CD4-positive, alpha-beta T cell treated with Interleukin-1 beta for 1 hour (primary cell): ENCODE measurements at places on chromosomes 7 and 10.
A peak's percentile ranks its signal among the peaks of the same experiment; 100 is the strongest.

DNA sequence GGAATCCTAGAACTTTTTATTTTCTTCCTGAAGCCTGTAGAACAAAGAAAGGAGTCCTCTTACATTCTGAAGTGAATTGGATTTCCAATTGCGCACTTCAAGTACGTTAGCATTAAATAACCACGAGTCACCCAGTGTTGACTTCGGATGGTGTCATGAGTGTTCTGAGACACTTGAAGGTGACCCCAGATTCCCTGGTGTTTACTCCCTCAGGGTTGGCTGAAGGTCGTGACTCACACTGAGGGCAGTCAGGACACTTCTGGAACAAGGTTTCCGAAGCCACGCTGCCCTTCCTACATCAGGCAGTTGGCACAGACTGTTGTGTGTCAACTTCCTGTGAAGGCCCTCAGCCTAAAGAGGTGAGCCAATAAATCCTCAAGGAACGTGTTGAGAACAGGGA, 186.6 kb upstream of the CELF2 start:
- no peak for DNase-seq

DNA sequence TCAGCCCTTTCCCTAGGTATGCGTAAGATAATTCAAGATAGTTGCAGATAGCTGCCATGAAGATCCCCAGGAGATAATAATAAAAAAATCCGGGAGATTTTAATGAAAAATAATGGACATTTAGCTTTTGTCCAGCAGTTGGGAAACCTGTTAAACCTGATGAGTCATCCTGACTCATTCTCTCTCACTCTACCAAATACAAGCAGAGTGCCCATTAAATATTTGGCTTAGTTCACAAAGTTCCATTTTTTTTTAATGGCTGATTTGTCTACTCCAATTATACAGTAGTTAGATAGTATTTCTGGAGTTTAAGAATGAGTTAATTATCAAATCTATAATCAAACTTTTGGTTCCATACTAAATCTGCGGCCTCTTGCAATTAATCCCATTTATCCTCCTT, 2.1 kb upstream of the SHTN1 start:
- no peak for DNase-seq

- DNase-seq: no peak
Observed at GRCh38 chr7:151905353-151905752, 28.4 kb upstream of the PRKAG2 start.

- DNase-seq: no peak
Observed at GRCh38 chr7:32564542-32564941, 69.3 kb downstream of the AVL9 start.

- DNase-seq: no peak
Observed at GRCh38 chr7:12320987-12321647, 82.5 kb downstream of the VWDE start.

DNA sequence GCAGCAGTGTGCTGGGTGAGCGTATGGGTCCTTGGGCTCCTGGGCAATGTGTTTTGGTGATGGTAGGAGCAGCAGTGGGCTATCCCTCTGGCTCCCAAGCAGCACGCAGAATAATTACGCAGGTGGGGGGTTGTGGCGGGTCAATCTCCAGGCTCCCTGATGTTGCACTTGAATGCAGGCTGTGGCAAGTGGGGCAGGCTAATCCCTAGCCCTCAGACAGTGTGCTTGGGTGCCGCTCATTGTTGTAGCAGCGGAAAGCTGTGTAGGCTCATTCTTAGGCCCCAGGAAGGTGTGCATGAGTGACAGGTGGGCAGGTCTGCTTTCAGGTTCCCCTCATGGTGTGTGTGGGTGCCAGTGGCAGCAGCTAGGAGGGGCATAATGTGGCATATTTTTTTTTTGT, 44.1 kb downstream of the LOXL4 start:
- no peak for DNase-seq

DNA sequence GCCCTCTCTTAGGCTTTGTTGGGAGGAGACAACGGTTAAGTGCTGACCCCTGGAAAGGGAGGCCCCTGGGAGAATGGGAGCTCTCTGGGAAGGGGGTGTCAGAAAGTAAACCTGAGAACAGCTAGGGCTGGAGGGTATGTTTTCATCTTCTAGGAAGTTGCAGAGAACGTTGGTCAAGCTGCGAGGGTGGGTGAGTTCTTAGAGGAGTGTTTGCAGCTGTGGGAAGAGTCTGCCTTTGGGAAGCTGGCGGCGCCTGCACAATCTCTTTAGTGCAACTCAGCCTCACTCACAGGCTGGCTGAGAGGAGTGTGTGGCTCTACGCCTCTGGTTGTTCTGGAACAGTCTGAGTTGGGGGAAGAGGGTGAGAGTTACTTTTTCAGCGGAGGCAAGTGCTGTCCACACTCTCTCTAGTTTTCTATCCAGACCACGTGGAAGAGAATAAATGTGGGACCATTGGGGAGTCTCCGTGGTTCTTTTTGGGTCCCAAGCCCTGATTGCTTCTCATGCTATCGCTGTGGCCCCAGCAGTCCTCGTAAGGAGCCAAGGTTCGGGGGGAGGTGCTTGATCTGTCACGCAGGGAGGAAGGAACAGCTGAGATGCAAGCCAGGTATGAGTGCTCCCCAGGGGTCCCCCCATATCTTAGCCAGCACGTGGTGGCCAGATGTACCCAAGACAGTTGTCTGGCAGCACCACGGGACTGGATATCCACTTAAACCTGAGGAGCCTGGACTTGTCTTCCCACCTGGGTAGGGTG, 237.2 kb downstream of the BUB3 start:
- DNase-seq: no peak

DNA sequence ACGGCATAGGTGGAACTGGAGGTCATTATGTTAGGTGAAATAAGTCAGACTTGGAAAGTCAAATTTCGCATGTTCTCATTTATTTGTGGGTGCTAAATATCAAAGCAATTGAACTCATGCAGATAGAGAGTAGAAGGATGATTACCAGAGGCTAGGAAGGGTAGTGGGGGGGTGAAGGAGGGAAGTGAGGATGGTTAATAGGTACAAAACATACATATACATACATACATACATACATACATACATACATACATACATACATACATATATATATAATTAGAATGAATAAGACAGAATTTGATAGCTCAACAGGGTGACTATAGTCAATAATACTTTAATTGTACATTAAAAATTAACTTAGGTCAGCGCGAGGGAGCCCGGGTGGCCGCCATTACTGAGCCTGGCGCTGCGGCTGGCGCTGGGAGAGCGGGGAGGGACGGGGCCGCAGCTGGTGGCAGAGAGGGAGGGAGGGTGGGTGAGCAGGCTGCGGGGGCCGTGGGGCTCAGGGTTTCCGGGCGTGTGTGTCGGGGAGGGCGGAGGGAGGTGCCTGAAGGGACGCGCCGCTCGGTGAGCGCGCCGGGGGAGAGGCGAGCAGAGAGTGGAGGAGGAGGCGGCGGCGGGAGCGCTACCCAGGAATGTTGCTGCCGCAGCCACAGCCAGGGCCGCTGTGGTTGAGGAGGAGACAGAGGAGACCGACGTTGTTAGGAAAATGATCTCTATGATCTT, 85.8 kb upstream of the EGFR start:
- no peak for DNase-seq

DNA sequence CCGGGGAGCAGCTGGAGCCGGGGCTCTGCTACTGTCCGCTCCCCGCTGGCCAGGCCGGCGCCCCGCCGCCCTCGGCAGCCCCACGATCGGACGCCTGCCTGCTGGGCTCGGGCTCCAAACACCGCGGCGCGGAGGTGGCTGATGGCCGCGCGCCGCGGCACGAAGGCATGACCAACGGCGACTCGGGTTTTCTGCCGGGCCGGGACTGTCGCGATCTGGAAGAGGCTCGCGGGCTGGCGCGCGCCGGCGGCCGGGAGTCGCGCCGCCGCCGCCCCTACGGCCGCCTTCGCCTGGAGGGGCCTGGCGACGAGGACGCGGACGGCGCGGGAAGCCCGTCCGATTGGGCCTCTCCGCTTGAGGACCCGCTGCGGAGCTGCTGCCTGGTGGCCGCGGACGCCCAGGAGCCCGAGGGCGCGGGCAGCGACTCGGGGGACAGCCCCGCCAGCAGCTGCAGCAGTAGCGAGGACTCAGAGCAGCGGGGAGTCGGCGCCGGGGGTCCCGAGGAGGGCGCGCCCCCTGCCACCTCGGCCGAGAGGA, 570 bp downstream of the TBC1D12 start:
- DNase-seq: no peak

DNA sequence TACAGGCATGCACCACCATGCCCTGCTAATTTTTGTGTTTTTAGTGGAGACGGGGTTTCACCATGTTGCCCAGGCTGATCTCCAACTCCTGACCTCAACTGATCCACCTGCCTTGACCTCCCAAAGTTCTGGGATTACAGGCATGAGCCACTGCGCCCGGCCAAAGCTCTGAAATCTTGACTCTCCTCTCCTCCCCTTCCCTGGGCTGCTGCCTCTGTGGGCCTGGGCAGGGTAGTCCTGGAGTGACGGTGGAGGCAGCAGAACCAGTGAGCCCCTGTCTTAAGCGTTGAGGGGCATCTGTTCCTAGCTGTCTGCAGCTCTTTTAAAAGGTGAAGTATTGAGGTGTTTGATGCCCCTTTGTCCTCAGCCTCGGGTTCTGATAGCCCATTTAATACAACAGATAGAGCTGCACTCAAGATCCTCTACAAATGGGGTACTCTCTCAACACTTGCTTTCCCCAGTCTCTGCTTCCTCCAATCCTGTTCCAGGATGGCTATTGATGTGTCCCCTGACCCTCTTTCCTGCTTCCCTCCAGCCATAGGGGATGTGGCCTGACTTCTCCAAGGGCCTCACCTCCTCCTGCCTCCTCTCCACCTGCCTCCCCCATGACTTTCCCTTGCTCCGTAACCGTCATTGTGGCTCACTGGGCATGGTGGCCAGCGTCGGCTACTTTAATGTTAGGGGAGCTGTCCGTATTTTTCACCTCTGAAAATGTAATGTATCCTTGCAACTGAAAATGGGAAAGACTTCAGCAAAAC, 442.5 kb downstream of the GLRX3 start:
- DNase-seq: no peak

DNA sequence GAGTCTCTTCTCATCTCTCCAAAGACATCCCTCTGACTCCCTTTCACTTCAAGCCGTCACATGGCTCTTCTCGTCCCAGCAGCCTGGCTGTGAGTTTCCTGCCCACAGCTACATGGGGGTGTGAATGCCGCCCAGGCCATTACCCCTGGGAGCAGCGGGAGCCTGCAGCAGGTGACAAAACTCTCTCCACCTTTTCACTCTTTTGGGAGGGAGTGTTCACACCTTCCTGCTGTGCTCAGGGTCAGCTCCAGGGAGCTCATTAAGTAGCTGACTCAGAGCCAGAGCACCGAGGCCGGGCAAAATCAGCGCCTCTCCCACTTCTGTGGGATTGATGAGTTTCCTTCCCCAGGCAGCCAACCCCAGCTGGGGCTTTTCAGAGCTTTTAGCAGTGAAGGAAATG, 271.3 kb downstream of the TYW1 start:
- no peak for DNase-seq

DNA sequence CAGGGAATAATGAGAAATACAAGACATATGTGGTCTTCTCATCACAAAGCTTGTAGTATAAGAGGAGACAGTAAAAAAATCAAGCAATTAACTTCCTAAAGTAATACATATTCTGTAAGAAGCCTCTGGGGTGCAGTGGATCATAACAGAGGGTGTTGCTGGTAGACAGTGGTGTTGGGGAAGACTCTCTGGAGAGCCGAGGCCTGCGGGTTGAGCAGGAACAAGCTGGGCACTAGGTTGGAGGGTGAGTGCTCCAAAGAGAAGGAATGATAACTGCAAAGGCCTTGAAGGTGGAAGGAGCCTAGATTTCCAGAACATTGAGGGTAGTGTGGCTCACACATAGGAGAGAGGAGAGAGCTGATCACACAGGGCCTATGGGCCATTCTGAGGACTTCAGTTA, 1.5 kb downstream of the GIMAP4 start:
- DNase-seq: peak; percentile 36

DNA sequence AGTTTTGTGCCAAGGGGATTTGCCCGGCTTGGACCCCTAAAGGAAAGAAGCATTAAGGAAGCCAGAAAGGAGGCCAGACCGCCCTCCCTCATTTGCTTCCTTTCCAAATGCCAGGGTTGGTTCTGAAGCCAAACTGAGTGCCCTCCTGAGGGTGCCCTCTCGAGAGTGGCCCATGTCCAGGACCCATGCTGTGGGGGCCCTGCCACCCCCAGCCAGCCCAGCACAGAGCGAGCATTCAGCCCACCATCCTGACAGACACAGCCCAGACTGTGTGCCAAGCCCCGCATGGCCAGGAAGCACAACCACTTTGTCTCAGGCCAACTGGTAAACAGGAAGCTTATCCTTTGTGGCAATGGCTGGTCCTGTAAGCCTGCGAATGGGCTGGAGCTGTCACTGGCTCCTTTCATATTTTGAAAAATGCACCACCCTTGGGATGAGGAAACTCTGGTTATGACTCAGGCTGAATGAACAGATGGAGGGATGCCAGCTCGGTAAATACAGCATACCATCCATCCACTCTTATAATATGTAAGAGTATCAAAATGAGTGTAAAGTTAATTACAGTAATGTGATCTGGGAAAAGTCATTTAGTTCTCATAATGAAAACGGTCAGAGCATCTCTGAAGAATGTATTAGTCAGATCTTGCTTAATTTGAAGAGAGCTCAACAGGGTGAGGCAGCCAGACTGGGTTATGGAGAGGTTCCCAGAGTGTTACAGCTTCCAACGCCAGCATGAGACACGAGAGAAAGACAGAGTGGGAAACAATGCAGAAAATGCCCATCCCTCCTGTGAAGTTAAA, 65.0 kb downstream of the STK17A start:
- DNase-seq: peak; percentile 29

- no peak for DNase-seq
Observed at GRCh38 chr7:17183630-17184328, 114.7 kb upstream of the AHR start.

DNA sequence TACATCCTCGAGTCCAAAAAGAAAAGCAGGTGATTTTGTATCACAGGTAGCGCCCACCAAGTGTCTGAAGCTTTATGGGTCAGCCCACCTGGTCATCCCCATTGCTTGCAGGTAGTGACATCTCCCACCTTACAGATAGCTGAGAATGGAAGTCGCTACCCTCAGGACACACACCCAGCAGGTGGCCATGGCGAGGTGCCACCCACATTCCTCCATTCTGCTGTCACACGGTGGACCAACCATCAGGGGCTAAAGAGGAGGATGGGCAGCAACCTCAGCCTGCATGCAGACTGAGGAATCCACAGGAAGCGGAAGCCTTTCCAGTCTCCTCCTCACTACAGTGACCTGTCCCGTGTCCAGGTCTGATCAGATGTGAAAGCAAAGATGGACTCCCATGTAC, 162.8 kb downstream of the PAXIP1 start:
- DNase-seq: no peak

- DNase-seq: no peak
Observed at GRCh38 chr7:123754271-123754871, 5.6 kb upstream of the WASL start.

- no peak for DNase-seq
Observed at GRCh38 chr10:535952-536351, 153.5 kb downstream of the DIP2C start.

GRCh38 chr7:151520419-151521261, 945 bp upstream of the RHEB start:
- peak; percentile 16 for DNase-seq

DNA sequence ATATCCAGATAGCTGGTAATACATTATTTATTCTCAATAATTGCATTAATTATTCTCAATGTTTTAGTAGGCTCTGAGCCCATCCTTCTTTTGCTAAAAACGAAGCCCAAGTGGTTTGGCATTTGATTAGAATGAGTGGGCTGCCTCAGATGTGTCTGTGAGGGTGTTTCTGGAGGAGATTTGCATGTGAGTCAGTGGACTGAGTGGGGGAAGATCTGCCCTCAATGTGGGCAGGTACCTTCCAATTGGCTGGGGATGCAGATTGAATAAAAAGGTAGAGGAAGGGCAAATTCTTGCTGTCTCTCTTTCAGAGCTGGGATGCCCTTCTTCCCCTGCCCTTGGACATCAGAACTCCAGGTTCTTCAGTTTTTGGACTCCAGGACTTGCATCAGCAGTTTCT, 290.6 kb upstream of the SMIM30 start:
- DNase-seq: no peak
